Kidney epithelial cell (primary cell): ENCODE measurements at places on chromosomes 16 and 17. TPM values are rescaled to one million over a fixed set of nuclear protein-coding genes. Genes with fewer than 3 reads are reported as not detected.

PTX4 gene
- not detected in 2 replicates for total RNA-seq

KRTAP3-1 gene
- not detected in 2 replicates for total RNA-seq

ABCC6 gene
- total RNA-seq: 1.4 and 1.5 TPM in 2 replicates

TP53TG3B gene
- not detected in 2 replicates for total RNA-seq

PRR35 gene
- not detected in 2 replicates for total RNA-seq

ZDHHC1 gene
- total RNA-seq: 9.5 and 11.3 TPM in 2 replicates

GP2 gene
- total RNA-seq: not detected in 2 replicates

CDRT15 gene
- not detected in 2 replicates for total RNA-seq

NME3 gene
- total RNA-seq: 44.9 and 45.3 TPM in 2 replicates

TBC1D3K gene
- total RNA-seq: not detected in 2 replicates

PPL gene
- 25.5 and 26.5 TPM in 2 replicates for total RNA-seq

MOSMO gene
- 8.5 and 15.2 TPM in 2 replicates for total RNA-seq

KRT27 gene
- total RNA-seq: not detected in 2 replicates
